ENCODE measurements at places on chromosomes 16 and 17.

DNA sequence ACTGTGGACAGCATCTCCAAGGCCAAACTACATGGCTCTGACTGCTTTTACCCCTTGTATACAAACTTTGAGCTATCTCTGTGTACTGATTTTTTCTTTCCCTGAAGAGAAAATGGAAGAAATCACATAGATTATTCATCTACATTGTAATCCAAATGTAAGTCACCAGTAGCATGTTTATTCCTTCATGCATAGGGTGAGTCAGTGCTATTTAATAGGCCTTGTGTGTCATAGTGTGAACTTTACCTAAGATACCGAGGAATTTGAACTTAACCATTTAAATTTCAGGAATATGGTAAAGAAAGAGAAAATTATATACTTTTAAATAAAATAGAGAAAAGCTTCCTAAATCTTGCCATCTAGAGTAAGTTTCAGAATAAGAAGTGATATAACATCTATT lies 16.5 kb downstream of the PHKB start:
- no peak for DNase-seq

DNA sequence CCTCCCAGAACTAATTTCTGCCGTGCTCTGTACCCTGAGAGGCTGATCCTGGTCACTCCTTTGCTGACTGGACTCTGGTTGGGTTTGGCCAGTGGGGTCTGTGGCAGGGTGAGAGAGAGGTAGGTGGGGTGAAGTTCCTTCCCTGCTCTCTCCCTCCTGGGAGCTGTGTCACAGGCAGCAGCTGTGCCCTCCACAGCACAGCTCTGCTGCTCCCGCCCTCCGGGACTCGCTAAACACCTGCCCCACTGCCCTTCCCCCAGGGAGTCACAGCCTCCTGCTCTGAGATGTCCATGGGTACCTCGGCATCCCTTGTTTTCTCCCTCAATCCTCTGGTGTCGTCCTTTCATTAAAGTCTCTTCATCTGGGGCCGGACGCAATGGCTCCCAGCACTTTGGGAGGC lies 66.4 kb downstream of the SRCIN1 start:
- no peak for DNase-seq

GRCh38 chr17:66240630-66241029 lies 11.4 kb upstream of the APOH start:
- no peak for DNase-seq

DNA sequence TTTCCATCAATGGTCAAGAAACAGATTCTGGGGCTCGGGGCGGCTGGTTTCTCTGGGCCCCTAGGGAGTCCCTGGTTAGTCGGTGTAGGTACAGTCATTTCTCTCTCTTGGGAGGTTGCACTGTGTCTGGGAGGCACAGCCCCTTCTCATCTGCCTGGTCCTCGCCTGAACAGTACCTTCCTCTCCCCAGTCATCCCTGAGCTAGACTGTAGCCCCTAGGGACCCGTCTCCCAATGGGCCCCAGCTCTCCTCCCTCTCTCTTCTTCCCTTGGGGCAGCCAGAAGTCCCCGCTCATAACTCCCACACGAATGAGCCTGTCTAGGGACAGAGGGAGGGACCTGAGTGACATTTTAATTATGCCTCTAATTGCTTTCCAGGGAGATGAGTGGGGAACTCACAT lies 20.2 kb upstream of the CPSF4L start:
- DNase-seq: no peak

- DNase-seq: peak; percentile 46
These were observed 95.7 kb downstream of the ABCC6 start for GRCh38 chr16:16127469-16128116.

DNA sequence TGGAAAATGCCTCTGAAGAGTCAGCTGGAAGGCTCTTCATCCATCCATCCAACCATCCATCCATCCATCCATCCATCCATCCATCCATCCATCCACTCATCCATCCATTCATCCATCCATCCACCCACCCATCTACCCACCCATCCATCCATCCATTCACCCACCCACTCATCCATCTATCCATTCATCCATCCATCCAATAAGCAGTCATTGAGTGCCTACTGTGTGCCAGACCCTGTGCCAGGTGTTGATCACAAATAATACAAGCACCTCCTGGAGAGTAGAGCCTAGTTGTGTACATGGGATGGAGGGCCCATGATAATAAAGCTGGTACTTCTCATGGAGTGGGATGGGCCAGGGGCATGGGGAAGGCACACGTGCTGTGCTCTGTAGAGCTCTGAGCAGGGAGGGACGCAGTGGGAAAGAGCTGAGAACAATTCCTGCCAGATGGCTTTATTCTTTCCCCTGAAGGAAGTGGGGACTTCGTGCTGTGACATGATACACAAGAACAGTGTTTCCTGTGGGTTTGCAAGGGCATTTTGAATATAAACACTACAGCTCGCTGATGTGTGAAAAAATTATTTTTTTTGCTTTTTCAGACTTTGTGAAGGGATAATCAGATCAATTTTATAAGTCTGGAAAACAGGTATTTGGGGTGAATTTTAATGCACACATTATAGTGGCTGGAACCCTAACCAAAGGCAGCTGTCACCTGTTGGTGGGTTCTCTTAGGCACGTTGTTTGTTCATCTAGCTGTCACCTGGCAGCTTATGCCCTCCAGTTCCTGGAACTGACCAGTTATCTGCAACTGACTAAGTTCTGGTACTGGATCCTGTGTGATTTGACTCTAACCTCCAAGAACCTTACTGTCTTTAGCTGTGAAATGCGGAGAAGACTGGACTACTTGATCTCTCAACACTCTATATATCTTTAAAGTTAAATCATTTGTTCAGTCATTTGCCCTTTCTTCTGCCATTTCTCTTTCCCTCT lies 61.3 kb downstream of the PRKCB start:
- no peak for DNase-seq

DNA sequence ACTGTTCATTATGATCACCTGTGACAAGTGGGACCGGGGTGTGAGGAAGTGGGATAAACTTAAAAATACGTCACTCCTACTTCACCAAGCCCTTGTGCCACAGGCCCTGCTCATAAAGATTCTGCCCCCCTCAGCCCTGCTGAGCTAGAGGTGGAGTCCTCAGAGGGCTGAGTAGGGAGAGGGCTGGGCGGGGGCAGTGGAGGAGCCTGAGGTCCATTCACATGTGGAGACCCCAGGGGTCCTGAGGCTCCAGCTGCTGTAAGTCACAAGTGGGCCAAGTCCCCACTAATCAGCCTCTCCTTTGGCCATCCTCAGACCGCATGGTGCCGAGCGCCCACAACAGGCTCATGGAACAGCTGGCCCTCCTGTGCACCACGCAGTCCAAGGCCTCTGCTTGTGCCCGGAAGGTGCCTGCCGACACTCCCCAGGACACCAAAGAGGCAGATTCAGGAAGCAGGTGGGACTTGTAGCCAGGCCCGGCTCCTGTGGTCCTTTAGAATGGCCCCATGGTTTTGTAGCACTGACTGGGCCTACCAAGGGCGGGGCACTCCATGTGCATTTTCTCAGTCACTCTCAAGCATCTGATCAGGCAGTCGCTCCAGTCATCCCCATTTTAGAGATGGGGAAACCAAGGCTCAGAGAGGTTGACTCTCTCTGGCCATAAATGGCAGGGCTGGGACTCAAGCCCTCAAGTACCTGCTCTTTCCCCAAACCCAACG lies 10.4 kb downstream of the DNAAF8 start:
- no peak for DNase-seq

- no peak for DNase-seq
These were observed 33.2 kb downstream of the COTL1 start for GRCh38 chr16:84584678-84585077.

- DNase-seq: no peak
These were observed 452.0 kb downstream of the SOX9 start for GRCh38 chr17:72572604-72573491.

DNA sequence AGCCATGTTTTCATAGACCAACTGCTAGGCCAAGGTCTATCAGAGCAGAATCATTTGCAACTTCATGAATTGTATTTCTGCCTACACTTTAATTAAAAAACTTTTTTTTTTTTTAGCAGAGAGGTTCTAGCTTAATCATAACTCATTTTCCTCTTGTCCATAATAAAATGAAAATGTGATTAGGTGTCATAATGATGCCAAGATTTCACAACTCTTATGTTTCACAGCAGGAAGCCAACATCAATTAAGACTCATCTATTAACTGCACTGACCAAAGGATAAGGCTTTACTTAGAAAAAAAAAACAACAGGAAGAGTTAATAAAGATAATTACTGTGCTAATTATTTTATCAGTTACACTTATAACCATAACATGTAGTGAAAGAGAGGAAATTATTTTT lies 18.9 kb upstream of the RNF43 start:
- DNase-seq: no peak

DNA sequence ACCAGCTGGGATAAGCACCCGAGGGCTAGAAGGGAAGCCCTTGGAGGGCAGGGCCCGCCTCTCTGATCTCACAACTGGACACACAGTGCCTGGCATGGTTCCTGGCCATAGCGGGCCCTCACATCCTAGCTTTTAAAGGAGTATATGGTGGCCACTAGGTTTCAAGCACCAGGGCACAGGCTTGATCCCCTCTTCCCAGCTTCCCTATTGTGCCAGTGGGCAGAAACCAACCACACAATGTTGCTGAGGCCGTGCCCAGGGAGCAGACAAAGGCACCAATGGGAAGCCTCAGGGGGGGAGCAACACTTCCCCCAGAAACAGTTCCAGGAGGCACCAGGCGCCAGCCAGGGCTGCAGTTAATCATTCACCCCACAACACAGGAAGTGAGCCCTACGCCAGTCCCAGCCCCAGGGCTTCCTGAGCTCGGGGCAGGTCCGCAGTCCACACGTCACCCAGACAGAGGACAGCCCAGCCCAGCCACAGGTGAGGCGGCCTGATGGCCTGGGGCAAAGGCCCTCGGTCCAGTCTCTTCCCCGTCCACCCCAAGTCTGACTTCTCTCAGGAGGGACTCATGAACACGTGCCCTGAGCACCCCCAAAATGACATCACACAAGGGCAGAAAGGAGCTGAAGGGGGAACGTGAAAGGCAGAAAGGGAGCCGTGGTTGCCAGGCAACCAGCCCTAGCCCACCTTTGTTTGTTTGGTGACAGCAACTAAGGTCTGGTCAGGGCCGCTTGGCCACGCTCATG lies 12.8 kb downstream of the SMIM5 start:
- DNase-seq: no peak

GRCh38 chr16:71630808-71631207 lies 4.8 kb downstream of the MARVELD3 start:
- DNase-seq: no peak

DNA sequence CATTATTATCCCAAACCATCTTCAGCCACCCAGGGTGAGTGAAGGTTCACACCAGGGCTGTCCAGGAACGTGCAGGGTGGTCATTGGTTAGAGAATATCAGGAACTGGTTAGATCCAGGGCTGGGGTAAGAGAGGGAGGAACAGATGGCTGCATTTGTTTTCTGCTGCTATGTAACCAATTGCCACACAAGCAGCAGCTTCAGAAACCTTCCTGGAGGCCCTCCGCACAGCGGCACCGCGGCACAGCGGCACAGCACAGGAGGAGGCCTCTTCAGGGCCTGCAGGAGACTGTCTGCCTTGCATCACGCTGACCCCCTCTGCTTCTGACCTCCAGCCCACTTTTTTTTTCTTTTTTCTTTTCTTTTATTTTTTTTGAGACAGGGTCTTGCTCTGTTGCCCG lies 86.1 kb downstream of the KCNJ12 start:
- no peak for DNase-seq

- no peak for DNase-seq
These were observed 9.2 kb downstream of the ABAT start for GRCh38 chr16:8683640-8684039.

GRCh38 chr16:76121636-76122035 lies 155.6 kb upstream of the CNTNAP4 start:
- no peak for DNase-seq

DNA sequence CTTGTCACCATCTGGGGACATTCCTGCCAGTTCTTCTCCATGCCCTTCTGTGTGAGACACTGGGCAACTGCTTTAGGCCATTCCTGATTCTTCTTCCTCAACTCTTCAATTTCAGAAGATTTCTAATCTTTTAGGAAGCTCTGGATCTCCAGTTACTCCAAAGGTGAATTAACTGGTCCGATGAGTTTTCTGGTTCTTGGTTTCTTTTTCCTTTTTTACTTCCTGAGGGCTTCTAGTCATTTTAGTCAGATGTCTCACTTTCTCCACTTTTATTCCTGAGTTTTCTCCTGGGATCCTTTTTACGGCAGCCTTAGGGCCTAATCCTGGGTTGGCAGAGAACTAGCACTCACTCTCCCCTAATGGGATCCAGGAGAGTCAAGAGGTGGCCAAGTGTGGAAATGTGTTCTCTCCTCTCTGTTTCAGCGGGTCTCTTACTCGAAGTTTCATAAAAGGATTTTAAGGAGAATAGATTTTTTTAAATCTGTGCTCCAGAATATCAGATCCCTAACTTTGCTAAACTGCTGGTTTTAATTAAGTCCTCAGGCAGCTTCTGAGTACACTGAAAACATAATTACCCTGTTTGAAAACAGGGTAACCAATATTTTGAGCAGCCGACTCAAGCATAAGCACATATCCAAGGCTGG lies 107.6 kb downstream of the RMI2 start:
- no peak for DNase-seq

DNA sequence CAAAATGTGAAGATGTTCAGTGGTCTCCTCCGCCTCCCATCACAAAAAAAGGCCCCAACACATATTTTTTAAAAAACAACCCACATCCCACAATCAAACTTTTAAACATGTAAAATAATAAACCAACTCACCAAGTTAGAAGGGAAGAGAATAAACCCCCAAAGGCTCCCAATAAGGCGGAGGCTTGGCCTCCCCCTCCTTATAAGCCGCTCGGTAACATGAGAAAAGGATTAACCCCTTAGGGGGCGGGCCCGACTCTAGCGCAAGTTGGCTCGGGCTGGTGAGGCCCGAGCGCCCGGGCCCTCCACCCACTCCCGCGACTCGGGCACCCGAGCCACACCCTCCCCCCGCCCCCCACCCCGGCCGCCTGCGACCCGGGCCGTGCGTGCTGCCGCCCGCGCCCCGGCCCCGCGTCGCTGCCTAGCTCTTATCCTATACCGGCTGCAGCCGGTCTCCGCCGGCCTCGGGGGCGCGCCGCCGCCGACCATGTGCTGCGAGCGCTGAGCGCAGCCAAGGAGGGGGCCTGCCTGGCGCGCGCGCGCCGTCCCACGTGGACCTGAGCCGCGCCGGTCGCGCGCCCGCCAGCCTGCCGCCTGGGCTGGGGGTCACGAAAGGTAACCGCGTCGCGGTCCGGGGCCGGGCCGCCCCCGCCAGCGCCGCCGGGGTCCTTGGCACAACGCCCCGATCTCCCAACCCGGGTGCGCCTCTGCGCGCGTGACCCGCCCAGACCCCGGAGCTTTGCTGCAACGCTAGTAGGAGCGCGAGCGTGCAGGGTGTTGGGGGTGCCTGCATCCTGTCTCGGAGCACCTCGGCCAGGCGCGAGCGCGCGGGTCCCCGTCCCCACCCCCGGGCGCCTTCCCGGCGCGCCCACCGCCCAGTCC lies at the start of the genes ARSG and SLC16A6:
ARSG (plus strand) TSS at position 541 of the 881 bp plus-strand sequence. CDS start 15,999 bp downstream, outside the sequence.
SLC16A6 (minus strand) TSS at position 173 of the 881 bp plus-strand sequence. CDS start 12,807 bp downstream, outside the sequence.
- DNase-seq: peak; percentile 53

All from stimulated activated CD8-positive, alpha-beta memory T cell treated with anti-CD3 and anti-CD28 coated beads, Interleukin-15, amount 100 ng/mL, for 1 hour (primary cell).